ENCODE measurements at places on chromosomes 4 and X. TPM values are rescaled to one million over a fixed set of nuclear protein-coding genes. Genes with fewer than 3 reads are reported as not detected.

- peak; percentile 10 for DNase-seq
Measured at GRCh38 chr4:95129031-95129430, 371.3 kb downstream of the BMPR1B start.

GRCh38 chr4:137610960-137611359 lies 78.7 kb upstream of the PCDH18 start:
- no peak for DNase-seq

GRCh38 chr4:6002492-6002833 lies 15.8 kb downstream of the C4orf50 start:
- no peak for DNase-seq

DNA sequence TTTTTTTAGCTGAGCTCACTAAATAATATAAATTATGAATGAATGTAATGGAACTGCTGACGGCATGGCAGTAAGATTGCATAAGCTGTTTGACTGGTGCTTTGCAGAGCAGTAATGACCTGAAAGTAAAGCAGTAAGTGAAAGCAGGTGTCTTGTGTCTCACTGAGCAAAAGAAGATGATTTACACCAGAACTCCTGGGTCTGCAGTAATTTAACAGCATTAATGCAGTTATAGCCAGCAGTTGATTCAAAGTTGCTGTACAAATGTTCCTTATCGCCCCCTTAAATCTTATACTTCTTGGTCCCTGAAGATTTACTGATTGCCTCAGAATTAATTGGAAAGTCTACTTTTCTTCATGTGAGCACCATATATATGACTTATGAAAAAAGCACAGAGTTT lies 187.7 kb downstream of the DCTD start:
- no peak for DNase-seq

The SLC9B1 gene
- total RNA-seq, result 0.21 TPM

DNA sequence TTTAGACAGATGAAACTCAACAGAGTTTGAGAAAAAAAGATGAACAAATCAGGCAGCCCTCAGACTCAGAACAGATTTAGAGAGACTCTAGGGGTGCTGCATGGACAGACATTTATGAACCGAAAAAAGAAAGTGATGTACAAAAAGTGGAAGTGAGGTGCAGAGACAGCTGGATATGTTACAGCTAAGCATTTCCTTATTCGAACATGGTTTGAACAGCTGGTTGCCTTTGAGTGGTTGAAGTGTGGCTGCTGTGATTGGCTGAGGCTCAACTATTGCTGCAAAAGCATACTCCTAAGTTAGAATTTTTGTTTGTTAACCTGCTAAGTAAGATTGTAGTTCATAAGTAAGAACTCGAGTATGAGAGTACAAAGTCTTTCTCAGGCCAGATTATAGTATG lies 331.5 kb upstream of the PABPC4L start:
- no peak for DNase-seq

DNA sequence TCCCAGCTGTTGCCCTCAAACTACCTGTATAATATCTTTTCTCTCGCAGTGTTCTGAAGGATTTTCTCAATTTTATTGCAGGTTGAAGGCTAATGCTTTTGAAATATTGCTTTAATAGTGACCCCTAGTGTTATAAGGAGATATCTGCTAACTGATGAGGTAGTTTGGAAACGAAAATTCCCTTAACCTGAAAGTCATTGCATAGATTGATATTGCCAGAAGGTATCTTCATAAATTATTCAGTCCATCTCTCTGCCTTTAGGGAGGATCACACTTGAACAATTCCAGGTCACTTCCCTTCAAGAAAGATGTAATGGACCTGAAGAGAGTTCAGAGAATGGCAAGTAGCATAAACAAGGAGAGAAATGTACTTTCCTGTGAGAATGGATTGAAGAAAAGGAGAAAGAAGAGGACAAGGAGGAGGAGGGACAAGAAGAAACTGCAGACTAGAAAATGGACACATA lies 44.1 kb downstream of the TIGD4 start:
- DNase-seq, result no peak

The CXCL10 gene
- total RNA-seq, result 0.34 TPM

- DNase-seq, result no peak
Measured at GRCh38 chr4:76909711-76910110, 11.8 kb upstream of the SOWAHB start.

The BLTP1 gene
- total RNA-seq, result 47.3 TPM

DNA sequence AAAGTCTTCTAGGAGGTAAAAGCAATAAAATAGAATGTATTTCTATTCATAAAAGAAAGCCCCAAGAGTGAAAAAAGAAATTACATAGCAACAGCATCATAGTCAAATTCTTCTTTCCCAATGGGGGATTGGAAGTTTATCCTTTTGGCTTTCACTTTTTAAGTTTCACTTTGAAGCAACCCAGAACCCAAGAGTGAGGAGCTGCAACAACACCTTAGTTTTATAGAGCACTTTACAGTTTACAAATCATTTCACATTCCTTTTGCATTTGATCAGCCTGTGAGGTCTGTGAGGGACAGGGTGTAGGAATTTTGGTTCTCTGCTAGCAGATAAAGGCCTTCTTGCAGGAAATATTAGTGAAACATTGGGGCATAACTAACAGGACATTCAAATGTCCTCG lies 112.0 kb upstream of the NDP start:
- DNase-seq, result no peak

DNA sequence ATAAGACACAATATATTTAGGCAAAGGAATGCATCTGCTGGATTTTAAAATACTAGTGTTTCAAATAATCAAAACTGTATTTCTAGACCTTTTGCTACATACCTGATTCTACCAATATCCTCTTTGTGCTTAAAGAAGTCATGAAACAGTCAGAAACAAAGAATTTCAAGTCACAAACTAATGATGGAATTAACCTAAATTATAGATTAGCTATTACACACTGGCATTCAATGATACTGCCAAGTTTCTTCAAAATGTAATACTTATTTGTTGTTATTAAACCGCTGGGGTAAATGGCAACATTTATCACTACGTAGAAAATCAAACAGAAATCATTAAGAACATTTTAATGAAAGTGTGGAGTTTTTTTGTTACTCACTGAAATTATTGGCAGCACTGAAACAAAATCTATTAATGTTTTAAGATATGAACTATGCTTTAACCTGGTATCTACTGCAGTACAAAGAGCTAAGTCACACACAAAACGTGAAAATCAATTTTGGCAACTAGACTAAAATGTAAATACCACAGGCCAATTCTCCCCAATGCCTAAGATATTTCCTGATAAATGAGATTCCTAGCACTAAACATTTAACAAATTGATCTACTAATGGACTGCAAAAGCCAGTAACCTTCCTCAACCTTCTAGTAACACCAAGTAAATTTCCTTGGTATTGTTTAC lies 19.4 kb downstream of the PDGFC start:
- DNase-seq, result no peak

DNA sequence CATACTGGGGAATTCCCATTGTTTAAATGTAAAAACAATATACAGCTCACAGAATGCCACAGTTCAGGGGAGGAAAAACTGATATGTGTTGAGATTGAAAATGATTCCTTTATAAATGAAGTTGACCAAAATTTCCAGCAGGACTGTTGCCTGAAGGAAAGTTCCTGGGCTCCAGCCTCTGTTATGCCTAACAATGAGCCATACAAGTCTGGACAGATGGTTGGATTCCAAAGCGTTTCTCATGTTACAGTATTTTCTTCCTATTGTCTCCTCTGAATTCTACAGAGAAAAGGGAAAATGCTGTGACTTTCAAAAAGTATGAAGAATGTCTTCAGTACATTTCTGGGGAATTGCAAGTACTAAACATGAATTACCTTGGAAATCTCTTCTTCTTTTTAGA lies 73.3 kb downstream of the ALPK1 start:
- no peak for DNase-seq

The RASL11B gene
- 0.67 TPM for total RNA-seq

- DNase-seq, result peak; percentile 52
Measured at GRCh38 chr4:74133786-74134499, 24.0 kb upstream of the MTHFD2L start.

DNA sequence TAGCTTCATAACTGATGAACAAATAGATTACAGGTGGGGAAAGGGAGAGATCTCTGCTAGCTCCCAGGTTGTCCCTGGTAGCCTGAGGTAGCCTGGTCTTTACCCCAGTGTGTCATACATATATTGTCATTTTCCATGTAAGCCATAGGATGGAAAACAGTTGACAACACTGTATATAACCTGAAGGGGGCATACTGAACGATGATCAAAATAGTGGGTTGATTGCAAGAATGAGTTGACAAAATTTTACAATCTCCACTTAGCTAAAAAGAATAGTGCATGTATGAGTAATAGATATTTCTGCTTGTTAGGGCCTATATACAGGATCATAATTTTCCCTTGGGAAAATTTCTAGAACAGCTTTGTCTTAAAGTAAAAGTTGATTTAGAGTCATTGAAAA lies 304.1 kb upstream of the HAND2 start:
- DNase-seq, result no peak

The MAGEA9B gene
- total RNA-seq, result 0.17 TPM

DNA sequence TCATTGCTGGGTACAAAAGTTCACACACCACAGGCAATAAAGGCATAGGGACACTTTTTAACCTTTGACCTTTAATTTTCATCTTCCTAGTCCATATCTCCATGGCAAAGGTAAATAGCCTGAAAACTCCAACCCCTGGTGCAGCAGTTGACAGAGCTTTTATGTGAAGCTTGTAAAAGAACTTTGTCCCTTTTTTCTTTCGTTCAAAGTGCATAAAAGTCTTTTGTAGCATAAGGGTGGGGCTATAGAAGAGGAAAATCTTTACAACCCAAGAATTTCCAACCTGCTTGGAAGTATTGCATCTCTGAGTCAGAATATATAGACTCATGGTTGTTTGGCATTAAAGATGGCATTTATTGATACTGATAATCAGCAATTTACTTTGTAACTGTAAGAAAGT lies 20.4 kb downstream of the POF1B start:
- DNase-seq, result no peak

DNA sequence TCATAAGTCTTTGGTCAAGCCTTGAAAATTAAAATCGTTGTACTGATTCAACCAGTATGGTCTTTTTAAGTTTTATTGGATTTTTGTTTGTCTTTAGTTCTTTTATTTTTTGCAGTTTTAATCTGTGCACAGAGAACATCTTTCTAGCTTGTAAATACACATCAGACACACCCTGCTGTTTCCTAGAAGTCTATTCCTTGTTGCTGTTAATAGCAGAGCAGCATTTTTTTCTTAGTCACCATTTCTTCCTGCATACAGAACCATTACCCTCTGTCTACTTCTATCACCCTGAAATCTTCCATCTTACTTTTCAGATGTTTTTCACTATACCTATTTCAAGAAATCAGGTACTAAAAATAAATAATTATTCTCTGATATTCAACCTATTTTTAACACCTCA lies 375.4 kb downstream of the GRID2 start:
- DNase-seq, result no peak

DNA sequence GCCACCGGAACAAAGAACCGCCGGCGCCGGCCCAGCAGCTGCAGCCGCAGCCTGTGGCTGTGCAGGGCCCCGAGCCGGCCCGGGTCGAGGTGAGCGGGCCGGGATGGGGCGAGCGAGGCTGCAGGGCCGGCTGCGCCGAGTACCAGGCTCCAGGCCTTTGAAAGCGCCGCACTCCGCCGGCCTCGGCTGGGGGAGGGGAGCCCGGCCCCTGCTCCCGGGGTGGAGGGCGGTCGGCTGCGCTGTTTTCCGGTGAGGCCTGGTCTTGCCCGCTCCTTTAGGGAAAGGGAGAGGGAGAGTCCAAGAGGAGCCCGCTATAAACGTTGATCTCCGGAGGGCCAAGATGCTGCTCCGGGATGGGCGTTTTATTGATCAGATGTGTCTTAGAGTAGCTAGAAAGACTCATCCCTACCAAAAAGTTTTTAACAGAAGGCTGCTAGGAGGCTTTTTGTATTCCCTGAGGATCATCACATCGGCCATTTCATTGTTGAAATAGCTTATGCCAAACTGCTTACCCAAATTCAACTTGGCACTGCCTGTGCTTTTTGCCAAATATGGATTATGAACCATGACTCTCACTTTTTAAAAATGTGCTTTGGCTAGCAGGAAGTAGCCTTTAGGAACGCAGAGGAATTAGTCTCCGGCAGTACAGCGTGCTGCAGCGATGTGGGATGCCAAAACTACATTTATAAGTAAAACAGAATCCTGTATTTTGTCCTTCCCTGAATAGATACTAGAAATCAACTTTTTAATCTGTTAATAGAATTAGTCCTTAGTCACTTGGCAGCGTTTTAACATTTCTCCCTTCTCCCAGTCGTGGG lies 760 bp downstream of the TMEM165 start:
- DNase-seq, result no peak

- DNase-seq, result no peak
Measured at GRCh38 chr4:146260521-146260920, 46.2 kb downstream of the REELD1 start.

GRCh38 chrX:21305799-21306336 lies 68.3 kb upstream of the CNKSR2 start:
- DNase-seq, result no peak

DNA sequence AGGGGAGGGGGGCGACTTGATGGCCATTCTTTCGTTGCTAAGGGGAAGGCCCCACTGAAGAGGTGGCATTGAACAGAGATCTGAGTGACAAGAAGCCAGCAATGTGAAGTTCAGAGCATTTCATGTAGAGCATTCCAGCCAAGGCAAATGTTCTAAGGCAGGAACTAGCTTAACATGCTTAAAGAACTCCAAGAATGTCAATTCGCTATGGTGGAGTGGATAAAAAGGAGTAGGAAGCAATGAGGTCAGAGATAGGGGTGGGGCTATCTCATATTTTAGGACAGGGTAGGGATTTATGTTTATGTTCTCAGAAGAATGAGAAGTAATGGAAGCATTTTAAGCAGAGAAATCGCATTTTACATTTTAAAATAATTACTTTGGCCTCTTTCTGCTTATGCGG lies 130.9 kb downstream of the TTC29 start:
- DNase-seq, result no peak

- DNase-seq, result peak; percentile 63
Measured at GRCh38 chr4:140300271-140300970, 73.0 kb upstream of the SCOC start.

The GLA gene
- total RNA-seq, result 24.4 TPM

DNA sequence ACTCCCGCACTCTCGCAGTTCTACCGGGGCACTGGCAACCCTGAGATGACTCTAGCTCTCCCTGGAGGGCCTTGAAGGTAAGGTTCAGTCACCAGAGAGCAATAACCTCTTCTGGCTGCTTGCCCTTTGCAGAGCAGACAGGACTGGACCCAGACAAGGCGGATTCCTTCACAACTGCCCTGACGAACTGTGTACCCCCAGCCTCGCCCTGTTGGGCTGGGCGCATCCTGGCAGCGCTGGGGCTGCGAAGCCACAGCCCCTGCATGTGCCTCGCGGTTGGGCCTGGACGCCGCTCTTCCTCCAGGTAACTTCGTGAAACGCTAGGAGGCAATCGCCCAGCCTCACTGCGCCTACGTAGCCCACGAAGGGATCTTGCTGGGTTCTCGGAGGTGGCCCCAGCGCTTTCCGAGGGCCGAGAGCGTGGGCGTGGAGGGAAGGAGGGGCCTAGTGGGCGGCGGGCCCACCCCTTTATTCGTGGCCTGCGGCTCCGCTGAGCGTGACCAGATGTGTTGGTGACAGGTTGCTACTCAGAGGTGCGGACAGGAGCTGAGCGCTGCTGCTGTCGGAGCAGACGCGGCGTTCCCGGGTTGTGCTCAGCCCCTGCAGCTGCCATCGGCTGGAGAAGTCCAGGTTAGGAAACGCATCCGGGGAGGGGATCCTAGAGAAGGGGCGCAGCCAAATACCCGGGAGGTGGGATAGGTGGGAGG lies 1.9 kb upstream of the MAMLD1 start:
- no peak for DNase-seq

- DNase-seq, result no peak
Measured at GRCh38 chrX:69759921-69760625, 144.2 kb downstream of the EDA start.

The PGAM4 gene
- not detected for total RNA-seq

GRCh38 chrX:74349387-74349786 lies 45.4 kb downstream of the ZCCHC13 start:
- DNase-seq, result peak; percentile 31

The PAGE2 gene
- total RNA-seq, result not detected

The MAGEA12 gene
- not detected for total RNA-seq

The TLR10 gene
- total RNA-seq, result not detected

Data from kidney epithelial cell (primary cell).